ENCODE measurements at places on chromosomes 2 and 18.

DNA sequence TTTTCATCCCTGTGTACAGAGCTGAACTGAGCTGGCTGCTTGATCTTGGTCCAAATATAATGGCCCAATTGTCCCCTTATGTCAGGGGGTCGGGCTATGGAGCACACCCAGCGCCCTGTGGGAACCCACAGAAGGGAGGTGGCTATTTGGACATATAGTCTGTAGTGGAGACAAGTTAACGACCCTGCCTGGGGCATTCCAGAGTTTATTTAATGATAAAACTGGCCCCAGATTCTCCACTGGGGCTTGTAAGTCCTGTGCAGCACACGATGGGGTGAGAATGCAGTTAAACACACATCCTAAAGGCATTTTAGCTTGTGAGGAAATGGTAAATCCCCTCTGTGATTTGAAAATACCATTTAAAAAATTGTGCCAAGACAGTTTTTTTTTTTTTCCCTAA lies 72.9 kb downstream of the QPCT start:
- no peak for DNase-seq

DNA sequence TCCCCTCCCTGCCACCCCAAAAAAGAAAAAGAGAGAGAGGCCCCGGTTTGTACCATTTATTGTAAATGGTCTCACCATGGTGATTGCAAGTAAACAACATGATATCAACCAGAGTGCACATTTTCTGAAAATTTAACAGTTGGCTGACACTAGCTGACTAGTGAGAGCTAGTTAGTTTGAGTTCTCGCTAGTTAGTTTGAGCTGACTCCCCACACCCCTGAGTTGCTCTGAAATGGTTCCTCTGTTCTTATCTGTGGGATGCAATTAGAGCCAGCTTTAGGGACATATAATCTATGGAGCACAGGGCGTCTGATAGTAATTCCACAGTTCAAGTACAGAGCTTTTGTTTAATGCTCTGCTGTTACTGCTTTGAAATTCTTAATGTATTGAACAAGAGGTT lies 13.1 kb downstream of the CASP10 start:
- DNase-seq, result no peak

- no peak for DNase-seq
Observed at GRCh38 chr2:85431570-85432205, 13.2 kb downstream of the SH2D6 start.

DNA sequence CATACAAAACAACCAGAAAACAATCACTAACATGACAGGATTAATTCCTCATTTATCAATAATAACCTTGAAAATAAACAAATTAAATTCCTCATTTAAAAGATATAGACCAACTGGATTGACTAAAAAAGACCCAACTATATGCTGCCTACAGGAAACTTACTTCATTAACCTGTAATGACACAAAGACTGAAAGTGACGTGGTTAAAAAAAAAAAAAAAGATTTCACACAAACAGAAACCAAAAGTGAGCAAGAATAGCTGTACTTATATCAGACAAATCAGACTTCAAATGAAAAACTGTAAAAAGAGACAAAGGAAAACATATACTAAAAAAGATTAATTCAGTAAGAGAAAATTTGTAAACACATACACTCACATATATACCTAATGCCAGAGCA lies 201.2 kb downstream of the CCDC178 start:
- no peak for DNase-seq

DNA sequence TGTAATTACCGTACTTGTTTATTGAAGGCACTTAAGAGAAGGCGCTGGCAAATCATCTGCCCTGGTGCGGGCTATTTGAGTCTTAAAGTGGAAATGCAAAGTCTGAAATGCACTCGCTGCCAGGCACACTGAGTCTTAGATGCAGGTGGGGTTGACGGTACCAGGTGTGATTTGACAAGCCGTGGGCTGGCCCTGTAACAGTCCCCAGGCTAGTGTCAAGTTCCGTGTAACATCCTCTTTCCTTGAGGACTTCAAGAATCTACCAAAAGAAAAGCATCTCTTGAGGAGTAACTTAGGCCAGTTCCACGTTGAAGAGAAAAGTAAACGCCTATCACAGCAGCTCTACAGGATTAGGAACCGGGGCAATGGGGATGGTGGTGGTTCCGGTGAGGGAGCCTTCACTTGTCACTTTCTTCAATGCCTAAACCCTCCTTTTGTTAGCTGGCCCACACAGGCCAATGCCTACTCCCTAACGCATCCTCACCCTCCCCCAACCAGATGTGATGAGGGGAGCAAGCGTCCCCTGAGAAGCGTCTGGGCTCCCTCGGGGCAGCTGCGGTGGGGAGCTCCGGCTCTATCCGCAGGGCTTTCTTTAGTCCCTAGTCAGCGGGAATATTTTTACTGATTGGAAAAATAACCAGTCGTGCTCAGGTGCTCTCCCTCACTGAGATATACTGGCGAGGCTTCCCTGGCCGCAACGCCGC lies 1.5 kb upstream of the UGP2 start:
- peak; percentile 24 for DNase-seq

DNA sequence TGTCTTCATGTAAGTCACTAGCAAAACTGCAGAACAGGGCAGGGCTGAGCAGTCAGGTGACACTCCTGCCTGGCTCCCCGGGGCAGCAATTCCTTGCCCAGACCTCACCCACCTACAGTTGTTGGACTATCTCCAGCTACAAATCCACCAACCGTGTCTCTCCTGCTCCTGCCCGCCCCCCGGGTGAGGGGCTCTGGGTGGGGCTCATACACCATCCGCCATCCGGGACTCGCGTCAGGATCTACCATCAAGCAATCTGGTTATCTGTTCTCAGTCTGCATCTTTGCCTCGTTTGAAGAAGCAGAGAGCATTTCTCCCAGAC lies 13.5 kb upstream of the GLI2 start:
- no peak for DNase-seq

- no peak for DNase-seq
Observed at GRCh38 chr18:57775937-57776336, 27.2 kb downstream of the ATP8B1 start.

DNA sequence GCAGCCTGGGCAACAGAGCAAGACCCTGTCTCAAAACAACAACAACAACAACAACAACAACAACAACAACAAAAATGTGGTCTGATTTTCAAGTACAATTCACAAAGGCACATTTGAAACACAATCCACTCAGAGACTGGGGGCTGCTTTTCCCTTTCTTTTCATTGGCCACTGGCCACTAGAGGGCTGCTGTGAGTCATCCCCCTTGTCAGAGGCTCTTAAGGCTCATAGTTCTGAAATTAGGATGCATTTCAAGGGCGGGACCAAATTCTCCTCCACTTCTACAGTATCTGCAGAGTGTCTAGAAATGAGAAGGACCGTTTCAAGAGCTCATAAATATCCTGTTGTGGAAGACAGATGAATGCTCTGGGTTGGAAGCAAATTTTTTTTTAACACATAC lies 285.4 kb downstream of the NRXN1 start:
- DNase-seq, result no peak

DNA sequence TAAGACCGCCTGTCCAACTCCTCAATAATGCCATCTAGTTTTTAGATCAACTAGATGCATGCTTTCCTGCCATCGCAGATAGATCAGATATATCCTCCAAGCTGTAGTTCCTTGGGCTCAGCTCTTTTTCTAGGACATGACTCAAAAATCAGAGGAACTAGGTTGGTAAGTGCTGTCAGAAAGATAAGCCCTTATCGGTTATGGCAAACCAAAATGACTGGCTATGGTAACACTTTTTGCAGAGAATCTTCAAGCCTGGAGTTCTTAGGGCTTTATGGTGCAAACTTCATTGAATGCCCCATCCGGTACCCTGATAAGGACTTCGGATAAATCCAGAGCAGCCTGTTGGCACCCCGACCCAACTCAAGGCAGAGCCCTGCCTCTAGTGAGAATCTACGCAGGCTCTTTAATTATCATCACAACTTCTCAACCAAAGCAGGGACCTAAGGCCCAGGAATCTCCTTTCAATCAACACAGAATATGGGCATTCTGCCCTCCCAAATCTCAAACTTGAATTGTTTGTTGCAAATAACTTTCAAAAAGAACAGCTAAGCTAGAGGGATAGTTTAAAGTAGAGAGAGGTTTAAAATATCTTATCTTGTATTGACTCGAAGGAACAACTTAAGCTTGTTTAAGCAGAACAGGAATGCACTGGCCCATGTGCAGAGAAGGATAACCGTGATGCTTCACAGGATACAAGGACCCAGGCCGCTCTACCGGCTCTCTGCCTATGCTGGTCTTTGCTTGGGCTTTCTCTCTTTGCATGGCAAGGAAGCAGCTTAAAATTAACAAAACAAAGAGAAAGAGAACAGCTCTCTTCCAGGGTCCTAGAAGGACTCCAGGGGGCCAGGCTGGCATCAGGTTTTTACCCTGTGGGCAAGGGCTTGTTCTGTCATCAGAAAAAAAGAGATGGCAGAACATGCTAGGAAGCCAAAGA lies 3.4 kb upstream of the CYP1B1 start:
- DNase-seq, result no peak

DNA sequence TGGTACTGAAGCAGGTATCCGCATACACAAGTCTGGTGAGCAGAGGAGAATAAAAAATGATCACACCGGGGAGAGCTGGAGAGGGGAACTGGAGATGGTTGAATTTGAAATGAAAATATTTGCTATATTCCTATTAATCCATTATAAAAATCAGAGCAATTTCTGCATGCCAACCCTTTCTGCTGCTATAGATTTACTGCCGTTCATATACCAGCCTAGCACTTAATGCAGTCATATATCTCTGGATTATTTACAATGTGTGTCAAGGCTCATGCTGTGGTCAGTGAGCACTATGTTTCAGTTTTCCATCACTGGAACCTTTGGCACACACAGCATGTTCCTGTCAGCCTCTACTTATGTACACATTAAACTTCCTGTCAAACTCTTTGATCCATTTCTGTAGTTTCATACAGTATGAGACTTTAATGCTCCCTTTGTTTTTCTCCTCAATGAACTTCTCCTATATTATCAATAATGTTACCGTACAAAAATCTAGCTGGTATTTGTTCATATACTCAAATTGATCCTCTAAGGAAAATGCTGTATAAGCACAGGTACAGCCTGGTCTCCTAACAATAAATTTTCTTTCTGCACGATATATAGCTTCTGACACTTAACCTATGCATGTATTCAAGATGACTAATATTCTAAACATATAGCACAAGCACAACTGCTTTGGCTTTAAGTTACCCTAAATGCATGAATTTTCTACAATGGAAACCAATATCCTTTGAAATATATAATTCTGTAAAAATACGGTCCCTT lies 36.7 kb downstream of the FANCL start:
- no peak for DNase-seq

- DNase-seq, result no peak
Observed at GRCh38 chr2:141048951-141049350, 1081.9 kb downstream of the LRP1B start.

- DNase-seq, result no peak
Observed at GRCh38 chr2:103496850-103497249, 735.0 kb downstream of the TMEM182 start.

DNA sequence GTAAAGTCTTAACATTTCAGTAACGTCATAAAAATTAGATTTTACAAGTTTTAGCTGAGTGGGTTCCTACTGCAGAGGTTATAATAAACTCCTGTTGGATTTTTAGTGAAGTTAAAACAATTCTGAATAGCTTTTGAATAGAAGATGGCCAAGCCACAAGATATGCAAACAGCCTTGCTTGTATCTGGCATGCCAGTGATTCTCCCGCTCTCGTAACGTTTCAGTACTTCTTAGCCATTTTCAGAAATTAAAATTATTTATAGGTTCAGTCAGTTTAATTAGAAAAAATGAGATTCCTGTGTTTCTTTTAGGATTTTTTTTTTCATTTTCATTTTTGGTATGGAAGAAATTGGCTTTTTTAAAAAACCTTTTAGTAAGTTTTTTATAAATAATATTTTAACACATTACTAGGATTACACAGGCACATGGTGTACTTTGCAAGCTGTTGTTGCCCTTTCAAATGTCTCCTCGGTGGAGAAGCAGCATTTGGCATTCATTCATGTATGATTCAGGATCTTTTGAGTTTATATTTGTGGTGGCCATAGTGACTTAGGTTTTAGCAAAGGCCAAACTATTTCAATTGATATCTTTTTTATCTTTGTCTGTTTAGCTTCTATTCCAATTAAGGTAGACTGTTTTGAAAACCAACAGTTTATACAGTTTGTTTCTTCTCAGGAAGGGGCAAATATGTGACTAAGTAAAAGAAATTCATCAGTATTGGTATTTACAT lies 30.6 kb upstream of the RND3 start:
- no peak for DNase-seq

DNA sequence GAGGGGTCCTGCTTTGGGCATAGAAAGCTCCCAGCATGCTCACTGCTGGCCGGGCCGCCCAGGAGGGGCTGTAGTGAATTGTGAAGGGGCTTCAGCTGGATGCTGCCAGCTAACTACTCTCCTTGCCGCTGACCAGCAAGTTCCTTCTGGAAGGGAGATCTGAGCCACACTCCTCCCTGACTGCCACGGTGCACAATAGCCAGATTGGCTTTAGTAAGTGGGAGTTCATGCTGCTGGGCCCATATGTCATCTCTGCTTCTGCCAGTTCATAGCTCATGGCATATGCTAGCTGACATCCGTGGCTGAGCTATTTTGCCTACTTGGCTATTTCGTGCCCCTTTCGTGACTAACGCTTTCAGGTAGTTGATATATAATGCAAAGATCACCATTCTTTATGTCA lies 51.6 kb upstream of the ROCK2 start:
- no peak for DNase-seq

DNA sequence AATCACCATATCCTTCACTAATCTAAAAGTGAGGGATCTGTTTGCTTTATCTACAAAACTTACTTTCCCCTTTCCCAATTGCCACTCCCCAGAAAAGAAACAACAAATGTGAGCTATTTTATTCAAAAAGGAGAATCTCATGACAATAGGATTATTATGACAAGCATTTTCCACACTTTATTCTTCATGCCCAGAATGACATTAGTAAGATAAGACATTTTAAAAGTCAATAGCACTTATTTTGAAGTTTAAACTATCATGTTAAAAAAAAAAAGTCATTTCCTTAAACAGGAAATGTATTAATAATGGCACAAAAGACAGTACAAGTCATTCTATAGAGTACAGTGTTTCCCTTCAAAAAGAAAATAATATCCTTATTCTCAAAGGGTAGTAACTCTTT lies 58.8 kb upstream of the HNRNPA3 start:
- DNase-seq, result no peak

GRCh38 chr2:118865106-118865505 lies 17.7 kb upstream of the EN1 start:
- DNase-seq, result peak; percentile 20

- DNase-seq, result no peak
Observed at GRCh38 chr2:171083451-171083850, 77.2 kb downstream of the TLK1 start.

DNA sequence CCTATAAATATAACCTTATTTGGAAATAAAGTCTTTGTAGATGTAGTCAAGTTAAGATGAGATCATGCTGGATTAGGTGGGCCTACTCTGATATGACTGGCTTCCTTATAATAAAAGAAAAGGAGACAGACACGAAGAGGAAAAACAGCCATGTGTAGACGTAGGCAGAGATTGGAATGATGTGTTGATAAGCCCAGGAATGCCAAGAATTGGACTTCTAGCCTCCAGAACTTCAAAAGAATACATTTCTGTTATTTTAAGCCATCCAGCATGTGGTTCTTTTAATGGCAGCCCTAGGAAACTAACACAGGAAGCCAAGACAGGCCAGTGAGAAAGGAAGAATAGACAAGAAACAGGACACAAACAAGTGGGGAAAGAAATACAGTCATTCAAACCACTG lies 68.6 kb downstream of the NYAP2 start:
- no peak for DNase-seq

GRCh38 chr18:74976331-74976909 lies 232.5 kb downstream of the PTGR3 start:
- DNase-seq, result no peak

GRCh38 chr18:78558948-78559347 lies 420.7 kb upstream of the SALL3 start:
- DNase-seq, result no peak

All from CD4-positive, alpha-beta T cell treated with Interleukin-6 for 4 hours (primary cell).